ENCODE measurements at places on chromosomes 11 and 22. TPM values are rescaled to one million over a fixed set of nuclear protein-coding genes. Genes with fewer than 3 reads are reported as not detected.

Gene NXPE4
- not detected for total RNA-seq

DNA sequence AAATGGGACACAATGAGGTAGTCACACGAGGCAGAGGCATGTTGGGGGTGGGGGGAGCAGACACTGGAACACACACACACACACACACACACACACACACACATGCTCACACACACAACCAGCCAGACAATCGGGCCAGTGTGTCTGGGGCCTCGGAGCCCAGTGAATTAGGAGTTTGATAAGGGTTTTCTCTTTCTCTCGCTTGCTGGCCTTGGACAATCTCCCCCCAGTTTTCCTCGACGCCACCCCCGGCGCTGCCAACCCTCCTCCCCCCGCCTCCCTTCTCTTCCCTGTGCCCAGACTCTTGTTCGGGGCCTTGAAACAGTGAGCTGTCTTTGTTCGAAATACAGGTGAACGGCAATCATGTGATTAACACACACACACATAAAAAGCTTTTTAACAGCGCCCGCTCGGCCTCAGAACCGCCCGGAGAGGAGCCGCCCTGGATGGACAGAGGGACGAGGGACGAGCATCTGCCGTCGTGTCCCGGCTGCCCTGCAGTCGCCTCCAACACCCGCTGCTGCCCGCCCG, 1.5 kb upstream of the SOX10 start:
- no peak for DNase-seq

DNA sequence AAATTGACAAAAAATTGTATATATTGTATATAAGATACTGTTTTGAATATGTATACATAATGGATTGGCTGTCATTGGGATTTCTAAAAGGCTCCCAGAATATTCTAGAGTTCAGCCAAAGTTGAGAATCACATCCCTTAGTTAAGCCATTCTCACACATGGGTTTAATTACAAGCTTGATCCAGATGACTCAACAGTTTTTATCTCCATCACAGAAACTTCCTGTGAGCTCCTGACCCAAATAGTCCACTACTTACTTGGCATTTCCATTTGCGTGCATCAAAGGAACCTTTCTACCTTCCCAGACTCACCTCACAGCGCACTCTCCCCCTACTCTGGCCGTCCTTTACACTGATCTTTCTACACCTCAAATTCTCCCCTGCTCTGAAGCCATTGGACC, 184.8 kb upstream of the ARHGAP20 start:
- DNase-seq = peak; percentile 90

GRCh38 chr11:100031973-100032372, 655.1 kb upstream of the ARHGAP42 start:
- no peak for DNase-seq

Gene PHETA2
- 36.7 TPM for total RNA-seq

DNA sequence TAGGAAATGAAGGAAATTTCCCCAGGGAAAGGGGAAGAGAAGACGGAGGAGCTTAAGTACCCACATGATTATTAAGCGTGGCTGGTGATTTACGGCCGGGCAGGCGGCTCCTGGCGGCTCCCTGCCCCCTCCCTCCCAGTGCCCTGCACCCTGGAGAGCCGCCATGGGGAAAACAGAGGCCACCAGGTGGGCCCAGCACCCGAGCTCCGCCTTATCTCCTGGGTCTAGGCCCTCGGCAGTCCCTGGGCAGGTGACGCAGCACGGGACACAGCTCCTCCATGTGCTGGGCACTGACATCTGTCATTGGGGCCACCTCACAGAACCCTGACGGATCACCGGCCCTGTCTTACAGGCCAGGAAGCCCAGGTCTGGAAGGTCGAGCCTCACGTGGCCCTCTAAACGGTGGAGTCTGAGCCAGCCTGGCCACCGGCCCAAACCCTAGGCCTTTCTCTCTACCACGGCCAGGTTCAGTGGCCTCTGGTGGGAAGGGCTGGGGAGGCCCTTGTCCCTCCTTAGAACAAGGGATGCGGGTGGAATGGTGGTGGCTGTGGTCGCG, 60.2 kb upstream of the PPARA start:
- peak; percentile 69 for DNase-seq

Gene GLYAT
- not detected for total RNA-seq

DNA sequence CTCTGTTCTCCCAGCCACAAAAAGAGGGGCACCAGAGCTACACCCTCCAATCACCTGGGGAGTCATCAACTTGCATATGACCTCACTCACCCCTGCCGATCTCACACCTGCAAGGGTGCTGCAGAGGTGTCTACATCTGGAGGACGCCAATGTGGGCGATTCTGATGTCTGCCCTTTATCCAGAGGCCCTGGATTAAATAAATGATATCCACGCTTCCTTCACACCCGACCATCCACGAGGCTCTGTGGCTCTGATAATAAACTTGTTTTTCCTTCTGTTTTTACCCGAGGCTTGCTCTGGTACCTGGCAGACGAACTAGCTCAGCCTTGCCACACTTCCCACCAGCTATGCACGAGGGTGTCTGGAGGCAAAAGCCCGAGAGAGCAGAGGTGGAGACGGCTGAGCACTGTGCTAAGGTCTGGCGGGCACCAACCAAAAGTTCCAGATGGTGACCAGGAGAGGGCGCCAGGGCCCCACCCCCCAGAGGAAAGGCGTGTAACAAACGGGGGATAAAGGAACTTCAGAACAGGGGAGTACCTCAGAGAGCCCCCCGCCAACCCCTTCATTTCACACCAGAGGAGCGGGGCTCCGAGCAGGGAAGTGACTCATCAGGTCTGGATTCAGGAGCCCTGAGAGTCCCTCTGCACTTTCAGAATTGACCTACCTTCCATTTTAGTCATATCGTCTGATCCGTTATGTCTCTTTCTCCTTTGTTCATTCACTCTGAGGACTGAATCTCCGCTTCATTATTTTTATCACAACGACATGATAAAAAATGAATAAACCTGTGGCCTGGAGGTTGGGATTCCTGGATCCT, 13.5 kb downstream of the SCN3B start:
- DNase-seq = peak; percentile 63

- DNase-seq = peak; percentile 12
Measured at GRCh38 chr11:105000797-105001196, 22.2 kb downstream of the CASP5 start.

DNA sequence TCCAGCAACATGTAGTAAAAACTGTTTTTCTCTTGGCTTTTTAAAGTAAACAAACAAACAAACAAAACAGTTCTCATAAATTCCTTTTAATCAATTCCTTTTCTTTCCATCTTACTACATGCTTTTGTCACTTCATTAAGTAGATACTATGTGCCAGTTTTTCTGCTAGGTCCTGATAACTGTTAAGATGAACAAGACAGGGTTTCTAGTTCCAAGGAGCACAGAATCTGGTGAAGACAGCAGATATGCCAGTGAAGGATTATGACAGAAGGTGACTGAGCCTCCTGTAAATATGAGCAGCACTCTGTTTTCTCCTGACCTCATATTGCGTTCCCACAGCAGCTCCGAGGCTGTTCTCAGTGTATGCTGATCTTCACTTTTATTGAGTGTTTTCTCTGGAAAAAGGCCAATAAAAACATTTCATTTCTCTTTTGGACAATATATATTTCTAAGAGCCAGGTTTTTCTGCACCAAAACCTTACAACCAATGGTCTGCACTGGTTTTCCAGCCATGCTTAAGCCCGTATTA, 45.8 kb downstream of the HEPHL1 start:
- no peak for DNase-seq

DNA sequence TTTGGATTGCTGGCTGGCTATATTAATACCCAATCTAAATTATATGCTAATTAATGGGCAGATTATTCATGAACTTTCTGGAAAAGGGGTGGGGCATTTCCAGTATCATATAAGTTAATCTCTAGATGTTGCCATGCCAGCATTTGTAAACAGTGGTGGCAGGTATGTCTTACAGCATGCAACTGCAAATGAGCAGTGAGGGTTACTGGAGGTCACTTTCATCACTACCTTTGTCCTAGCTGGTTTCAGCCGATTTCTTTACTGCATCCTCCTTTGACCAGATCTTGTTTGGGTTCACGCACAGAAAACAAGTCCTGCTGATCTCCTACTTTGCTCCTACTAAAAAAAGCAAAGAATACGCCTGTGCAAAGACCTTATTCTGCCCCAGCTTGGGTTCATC, 89.1 kb upstream of the USP47 start:
- DNase-seq = no peak

DNA sequence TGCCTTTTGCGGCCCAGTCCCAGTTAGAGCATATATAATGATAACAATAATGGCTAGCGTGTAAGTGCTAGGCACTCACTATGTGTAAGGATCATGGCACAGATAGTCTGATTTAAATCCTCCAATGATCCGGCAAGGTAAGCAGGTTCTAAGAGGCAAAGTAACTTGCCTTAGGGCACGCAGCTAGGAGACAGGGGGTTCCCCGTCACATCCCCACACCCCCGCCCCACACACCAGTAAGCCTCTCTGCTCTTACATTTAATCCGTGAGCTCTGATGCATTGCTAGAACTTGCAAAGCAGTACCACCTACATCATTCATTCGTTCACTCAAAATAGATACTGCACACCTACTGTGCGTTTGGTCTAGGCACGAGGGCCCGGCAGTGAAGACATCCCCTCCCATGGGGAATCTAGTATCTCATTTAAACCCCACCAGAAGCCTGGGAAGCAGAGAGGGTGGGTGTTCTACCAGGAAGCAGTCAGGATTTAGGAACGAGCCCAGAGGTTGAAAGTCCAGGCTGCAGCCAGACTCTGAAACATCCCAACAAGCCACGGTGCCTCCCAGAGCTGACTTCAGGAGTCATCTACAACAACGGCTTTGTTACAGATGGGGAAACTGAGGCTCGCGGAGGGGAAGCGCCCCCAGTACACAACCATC, 20.6 kb downstream of the TMPRSS6 start:
- DNase-seq = no peak

DNA sequence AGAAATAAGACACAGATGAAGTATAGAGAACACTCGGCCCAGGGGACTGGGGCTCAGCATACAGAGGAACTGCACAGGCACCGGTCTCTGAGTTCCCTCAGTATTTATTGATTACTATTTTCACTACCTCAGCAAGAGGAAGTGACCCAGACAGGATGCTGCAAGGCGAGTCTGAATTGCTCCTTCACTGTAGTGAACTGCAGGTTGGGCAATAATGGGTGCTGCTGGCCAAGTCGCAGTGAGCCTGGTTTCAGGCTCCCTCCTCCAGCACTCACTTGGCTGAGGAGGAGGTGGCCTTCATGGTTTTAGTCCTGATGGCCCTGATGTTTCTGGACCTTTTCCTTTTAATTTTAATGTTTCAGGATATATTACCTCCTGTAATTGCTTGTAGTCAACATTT, 10.4 kb downstream of the OR52K2 start:
- DNase-seq = peak; percentile 25

- no peak for DNase-seq
Measured at GRCh38 chr22:31271485-31271884, 20.8 kb downstream of the PIK3IP1 start.

DNA sequence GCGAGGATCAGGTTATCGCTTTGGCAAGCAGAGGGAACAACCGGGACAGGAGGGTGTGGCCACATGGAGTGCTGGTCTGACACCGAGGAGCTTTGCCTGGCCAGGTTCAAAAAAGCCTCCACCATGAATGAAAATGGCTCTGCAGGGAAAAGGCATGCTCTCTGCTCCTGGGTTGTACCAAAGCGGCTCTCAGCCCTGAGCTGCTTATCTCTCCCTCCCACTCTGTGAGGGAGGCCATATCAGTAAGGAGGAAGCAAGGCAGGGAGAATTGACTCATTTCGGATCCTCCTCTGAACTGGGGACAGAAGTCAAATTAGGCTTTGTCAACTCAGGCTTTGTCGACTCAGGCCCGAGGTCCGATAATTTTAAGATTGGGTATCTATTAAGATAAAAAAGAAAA, 82.9 kb upstream of the CRTAM start:
- no peak for DNase-seq

Gene TBX10
- total RNA-seq = not detected

DNA sequence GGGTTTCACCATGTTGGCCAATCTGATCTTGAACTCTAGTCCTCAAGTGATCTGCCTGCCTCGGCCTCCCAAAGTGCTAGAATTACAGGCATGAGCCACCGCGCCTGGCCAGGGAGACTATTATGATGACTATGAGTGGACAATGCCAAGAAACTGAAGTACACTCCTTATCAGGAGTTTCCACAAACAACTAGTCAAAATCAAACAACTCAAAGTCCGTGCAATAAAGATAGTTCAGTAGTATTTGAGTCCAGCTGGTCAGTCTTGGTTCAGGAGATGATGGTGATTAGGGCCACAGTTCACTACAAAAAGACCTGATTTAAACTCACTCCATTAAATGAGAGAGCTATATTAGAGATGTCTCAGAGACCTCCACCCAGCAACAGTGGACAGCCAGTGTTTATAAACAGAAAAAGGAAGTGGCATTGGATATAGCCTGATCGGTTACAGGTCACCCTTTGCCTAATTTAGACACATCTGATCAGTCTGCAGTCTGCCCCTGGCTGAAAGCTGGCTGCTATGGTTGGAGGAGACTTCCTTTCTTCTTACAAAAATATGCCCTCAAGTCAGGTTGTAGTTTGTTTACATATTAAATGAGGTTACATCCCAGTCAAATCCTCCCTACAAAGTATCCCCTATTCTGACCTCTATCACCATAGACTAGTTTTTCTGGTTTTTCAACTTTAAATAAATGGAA, 17.0 kb downstream of the CD3E start:
- DNase-seq = no peak

GRCh38 chr11:69446108-69446507, 35.4 kb upstream of the LINC01488 start:
- DNase-seq = peak; percentile 24

- no peak for DNase-seq
Measured at GRCh38 chr11:64245401-64245796, 1.3 kb downstream of the PPP1R14B start.

DNA sequence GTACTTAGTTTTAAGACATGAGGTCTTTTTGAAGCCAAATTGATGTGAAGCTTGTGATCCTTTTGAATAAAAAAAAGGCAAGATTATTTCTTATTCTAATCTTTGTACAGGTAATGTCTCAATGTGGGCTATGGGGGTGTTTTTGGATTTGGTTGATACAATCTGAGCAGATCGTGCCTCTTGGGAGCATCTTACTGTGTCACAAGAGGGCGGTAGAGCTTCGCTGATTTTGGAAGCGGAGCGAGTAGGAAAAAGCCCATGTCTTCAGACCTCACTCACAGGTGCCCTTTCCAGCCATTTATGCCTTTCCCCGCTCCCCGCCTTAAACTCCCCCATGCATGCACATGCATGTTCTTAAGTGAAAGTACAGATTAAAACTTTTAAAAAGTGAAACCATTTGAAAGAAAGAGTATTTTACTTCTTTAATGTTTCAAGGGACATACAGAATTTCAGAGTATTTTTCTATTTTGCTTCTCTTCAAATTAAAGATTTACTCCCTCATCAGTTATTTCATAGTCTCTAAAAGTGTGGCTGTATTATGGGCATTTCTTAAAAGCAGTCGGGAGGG, 18.8 kb downstream of the DDX25 start:
- DNase-seq = peak; percentile 82

DNA sequence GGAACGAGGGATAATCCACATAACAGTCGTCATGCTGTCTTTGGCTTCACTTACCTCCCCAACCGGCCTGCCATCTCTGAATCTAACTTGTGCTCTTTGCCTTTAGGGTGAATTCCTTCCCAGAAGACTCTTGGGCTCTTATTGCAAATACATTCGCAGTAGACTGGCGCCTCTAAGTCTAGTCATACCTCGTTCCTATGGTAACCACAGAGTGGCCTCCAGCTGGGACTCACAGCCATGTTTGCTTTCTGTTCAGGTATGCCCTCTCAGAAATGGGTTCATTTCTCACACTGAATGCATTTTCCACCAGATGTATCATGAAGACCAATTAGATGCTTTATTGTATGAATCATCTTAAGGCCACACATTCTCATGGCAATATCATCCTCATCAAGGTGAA, 112.7 kb downstream of the FAR1 start:
- DNase-seq = no peak

GRCh38 chr11:121105481-121106195, 4.6 kb downstream of the TECTA start:
- no peak for DNase-seq

Gene CBX7
- total RNA-seq = 10.4 TPM

Gene CKAP5
- 47.6 TPM for total RNA-seq

Data from GM23248 (cell line).